ENCODE measurements at places on chromosomes 3 and 15.

GRCh38 chr3:73393005-73393404 lies 231.7 kb downstream of the PDZRN3 start:
- no peak for DNase-seq

GRCh38 chr3:187662848-187663409 lies 7.3 kb downstream of the SST start:
- no peak for DNase-seq

- no peak for DNase-seq
Observed at GRCh38 chr3:170302008-170302407, 55.5 kb upstream of the SKIL start.

DNA sequence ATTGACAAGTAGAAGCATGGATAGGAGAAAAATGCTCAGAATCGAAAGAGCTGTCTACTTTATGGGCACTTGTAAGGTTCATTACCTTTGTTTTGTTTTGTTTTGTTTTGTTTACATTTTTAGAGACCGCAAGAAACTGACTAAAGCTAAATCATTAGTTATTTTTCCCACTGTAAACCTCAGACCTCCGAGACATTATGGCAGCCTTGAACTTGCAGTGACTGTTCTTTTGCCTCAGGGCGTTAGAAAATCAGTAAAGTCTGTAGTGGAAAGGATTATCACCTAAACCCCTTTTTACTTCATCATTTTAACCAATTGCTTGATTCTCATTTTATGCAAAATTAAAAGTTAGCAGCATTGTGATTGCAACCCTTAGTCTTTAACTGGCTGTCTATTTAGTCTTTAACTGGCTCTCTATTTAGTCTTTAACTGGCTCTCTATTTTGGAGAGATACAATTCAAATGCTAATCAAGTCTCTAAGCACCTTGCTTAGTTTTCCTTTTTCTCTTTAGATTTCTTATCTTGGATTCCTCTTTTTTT lies 383.3 kb upstream of the ROBO2 start:
- no peak for DNase-seq

GRCh38 chr3:62892951-62893350 lies 17.7 kb upstream of the CADPS start:
- DNase-seq, result no peak

GRCh38 chr3:123790254-123791072 lies 93.7 kb downstream of the MYLK start:
- no peak for DNase-seq

- no peak for DNase-seq
Observed at GRCh38 chr3:69750549-69750948, 11.3 kb downstream of the MITF start.

DNA sequence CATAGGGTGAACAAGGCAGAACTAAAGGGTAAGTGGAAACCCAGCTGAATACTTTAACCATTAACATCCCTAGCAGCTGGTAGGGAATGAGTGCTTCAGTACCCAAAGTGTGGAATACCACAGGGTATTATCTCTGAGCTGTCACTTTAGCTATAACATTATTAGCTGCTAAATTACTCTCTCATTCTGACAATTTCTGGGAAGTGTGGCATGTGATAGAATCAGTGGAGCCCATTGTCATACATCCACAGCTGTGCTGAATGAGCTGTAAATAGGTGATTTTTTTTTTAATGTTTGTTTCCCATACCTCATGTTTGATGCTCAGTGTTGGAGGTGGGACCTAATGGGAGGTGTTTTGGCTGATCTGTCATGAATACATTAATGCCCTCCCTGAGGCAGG lies 894.3 kb downstream of the DIPK2A start:
- DNase-seq, result no peak

DNA sequence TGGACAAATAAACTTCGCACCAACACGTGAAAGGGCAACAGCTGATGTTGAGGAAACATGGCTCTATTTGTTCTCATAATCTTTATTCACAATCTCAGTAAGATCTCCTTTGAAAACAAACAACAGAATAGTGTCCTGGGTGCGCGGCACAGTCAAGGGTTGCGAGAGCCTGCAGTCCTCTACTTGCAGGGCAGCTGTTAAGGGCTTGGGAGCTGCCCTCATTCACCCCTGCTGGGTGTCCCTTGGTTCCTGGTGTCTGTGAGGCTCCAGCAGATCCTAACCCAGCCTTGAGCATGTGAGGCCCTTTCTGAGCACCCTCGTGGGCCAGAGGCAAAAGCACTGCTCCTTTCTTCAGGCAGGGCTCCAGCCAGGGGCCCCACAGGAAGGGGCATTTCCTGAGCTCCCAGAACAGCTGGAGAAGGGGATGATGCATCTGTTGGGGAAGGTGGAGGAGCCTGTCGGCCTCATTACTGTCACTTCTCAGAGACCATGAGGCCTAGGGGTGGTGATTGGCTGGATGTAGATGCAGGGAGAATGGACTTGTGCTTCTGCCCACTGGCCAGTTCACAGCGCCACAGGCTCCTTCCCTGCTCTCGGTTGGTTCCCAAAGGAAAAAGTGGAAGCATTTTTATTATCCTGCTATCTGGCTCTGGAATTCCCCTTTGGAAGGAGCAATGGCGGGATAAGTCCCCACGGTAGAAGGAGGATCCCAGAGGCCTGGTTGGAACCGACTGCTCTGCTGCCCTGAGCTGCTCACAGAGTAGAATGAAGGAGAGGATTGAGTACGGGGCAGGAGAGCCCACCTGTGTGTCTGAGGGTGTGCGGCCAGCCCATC lies 51.9 kb upstream of the KLF13 start:
- DNase-seq, result no peak

GRCh38 chr3:95184038-95184437 lies 1121.2 kb downstream of the NSUN3 start:
- no peak for DNase-seq

- no peak for DNase-seq
Observed at GRCh38 chr3:179288845-179289244, 34.0 kb upstream of the ZNF639 start.

DNA sequence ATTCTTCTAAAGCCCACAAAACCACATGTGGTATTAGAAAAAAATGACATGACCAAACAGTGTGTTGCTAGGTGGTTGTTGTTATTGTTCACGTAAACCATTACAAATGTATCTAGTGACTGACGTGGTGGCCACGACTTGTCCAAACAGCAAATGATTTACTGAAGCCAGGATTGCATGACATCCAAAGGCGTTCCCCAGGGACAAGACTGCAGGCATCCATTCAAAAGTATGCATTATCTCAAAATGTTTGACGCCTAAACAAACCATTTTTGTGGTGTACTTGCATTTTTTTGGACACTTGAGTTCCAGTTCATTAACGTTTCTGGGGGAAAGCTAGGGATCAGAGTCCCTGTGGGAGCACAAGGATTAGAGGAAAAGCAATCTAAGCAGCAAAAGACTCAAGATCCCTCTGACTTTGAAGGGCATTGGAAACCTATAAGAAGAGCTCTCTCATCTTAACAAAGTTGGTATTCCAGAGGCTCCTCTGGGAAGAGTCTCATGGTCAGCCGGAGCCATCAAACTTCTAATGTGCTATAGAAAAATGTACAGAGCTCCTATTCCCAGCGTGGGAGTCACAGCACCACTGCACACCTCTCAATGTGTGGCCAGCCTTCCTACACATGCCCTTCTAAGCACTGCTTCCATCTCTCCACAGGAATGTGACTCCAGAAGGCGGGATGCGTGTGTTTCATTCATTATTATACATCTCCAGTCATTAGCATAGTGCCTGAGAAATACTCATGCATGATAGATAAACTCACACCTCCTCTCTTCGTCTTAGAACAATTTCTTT lies 62.9 kb downstream of the FBN1 start:
- DNase-seq, result no peak

GRCh38 chr3:185164428-185165217 lies 11.8 kb upstream of the C3orf70 start:
- no peak for DNase-seq

GRCh38 chr15:77033729-77034671 lies 36.9 kb downstream of the TSPAN3 start:
- DNase-seq, result no peak

- no peak for DNase-seq
Observed at GRCh38 chr15:70127770-70128413, 30.2 kb upstream of the TLE3 start.

DNA sequence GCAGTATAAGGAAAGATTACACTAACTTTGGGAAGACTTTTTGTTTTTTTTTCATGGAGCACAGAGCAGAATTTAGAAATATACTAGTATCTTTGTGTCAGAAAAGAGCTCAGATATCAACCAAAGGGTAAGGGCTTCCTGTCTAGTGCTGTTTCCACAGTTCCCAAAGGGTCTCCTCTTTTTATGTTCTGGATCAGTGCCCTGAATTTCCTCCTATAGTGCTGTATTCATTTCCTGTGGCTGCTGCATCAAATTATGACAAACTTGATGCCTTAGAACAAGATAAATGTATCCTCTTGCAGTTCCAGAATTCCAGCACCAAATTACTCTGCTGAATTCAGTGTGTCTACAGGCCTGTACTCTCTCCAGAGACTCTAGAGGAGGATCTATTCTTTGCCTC lies 219.8 kb upstream of the THRB start:
- DNase-seq, result no peak

DNA sequence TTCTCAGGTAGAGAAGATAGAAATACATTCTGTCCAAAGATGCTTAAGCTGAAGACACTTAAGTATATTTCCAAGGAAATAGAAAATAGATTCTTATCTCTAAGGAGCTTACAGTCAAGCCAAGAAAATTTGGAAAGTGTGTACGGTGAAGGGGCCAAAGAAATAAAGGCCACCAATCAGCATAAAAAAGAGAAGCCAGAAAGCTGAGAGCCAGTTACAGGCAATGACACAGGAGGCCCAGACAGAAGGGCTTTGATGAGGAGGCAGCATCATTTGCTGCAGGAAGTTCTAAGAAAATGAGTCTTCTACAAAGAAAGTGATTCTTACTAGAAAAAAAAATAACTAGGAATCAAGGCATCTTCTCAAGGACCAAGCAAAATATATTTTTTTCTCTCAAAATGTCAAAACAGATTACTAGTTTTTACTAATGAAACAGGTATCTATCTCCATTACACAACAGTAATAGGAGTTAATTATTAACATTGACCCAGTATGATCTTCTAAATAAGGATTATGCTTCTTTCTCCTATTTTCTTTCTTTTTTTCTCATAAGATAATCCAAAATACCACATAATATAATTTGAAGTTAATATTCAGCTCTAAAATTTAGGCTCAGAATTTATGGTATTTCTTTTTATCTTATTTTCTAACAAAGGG lies 82.1 kb upstream of the PHLDB2 start:
- DNase-seq, result no peak

DNA sequence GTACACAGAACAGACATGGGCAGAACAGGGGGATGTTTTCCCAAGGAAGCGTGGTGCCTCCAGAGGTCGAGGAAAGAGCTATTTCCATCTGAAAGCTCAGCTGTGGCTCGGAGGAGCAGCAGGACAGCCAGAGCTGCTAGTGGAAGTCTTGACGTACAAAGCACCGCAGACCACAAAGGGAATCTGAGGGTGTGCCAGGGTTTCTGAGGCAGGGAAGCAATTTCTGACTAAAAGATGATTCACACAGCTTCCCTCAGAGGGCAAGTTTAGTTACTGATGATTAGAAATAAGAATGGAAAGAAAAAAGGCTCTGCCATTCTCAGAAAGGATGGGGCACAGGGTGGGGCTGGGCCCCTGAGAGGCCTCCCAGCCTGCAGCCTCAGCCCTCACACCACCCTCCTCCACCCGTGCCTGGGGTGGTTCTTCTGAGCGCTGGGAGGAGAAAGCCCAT lies 45.8 kb upstream of the SEC13 start:
- DNase-seq, result no peak

GRCh38 chr3:45906681-45907407 lies 20.5 kb downstream of the CCR9 start:
- DNase-seq, result no peak

DNA sequence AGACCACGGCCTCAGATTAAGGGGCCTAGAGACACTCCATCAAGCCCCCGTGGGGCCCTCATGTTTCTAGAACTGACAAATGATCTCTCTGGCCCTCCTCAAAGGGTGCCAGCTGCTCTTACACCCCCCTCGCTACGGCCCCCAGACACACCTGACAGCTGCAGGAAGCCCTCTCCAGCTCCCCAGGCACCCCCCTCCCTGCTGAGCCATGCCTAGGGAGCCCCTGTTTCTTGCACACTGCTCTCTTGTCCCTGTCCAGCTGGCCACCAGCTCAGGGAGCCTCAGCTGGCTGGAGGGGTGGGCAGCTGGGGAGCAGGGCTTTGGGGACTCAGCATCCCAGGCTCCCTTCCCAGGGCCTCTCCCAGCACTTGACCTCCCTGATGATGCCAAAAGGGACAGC lies 14.8 kb downstream of the TNK2 start:
- peak; percentile 68 for DNase-seq

GRCh38 chr15:28889346-28889745 lies 3.6 kb downstream of the APBA2 start:
- DNase-seq, result no peak

GRCh38 chr15:81740416-81740815 lies 305.4 kb downstream of the MEX3B start:
- DNase-seq, result no peak

DNA sequence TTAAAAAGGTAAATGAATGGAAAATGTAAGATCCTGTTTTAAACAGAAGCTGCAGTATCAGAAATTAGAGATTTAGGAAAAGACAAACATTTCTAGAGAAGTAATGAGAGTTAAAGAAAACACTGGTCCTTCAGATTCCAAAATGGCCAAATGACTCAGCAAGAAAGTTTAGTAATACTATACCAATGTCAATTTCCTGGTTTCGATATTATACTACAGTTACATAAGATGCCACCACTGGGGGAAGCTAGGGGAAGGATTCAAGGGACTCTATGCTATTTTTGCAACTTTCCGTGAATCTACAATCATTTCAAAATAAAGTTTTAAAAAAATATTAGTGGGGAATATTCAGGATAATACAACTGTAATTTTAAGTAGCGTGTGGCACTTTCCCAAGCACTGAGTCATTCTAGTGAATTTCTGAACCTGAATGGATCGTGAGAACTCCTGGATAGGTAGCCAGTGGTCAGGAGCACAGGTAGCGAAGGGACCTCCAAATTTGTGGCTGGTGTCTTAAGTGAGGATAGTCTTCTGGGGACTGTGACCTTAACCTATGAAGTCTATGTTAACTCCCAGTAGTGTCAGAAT lies 37.6 kb downstream of the TMCC1 start:
- DNase-seq, result no peak

DNA sequence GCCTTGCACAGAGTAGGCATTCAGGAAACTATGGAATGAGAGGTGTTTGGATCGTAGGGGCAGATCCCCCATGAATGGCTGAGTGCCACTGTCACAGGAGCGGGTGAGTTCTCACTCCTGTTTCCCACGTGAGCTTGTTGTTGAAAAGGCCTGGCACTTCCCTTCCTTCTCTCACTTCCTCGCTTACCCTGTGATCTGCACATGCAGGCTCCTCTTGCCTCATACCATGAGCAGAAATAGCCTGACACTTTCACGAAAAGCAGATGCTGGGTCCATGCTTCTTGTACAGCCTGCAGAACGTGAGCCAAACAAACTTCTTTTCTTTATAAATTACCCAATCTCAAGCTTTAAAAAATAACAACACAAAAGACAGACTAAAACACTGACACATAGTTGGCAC lies 55.4 kb downstream of the AGBL1 start:
- no peak for DNase-seq

- no peak for DNase-seq
Observed at GRCh38 chr15:31223478-31224350, 102.9 kb upstream of the KLF13 start.

DNA sequence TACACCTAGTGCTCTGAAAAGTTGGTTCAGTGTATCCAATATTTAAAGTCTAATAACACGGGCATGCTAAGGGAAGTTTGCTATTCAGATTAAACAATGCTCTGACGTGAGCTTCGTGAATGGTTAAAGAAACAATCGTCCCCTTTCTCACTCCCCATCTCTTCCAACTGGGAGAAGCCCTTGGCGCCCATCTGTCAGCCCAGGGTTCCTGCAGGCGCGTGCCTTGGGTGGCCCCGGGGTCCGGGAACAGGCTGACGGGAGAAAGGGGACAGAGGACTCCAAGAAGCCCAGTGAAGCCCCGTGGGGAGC lies 413 bp downstream of the SEC22C start:
- no peak for DNase-seq

All from nucleus accumbens (tissue), 56 donors.